ENCODE measurements at places on chromosomes 1 and 21. TPM values are rescaled to one million over a fixed set of nuclear protein-coding genes. Genes with fewer than 3 reads are reported as not detected.

GRCh38 chr1:109541102-109541501 is 1.4 kb downstream of the GPR61 start:
- H3K4me3 ChIP-seq: no peak overlapping the region
- no peaks in the 10 kb centered on the region for H3K36me3 ChIP-seq
- H3K4me1 ChIP-seq: no peaks in the 10 kb centered on the region

- H3K36me3 ChIP-seq: no peaks in the 10 kb centered on the region
- H3K27me3 ChIP-seq: no peaks in the 10 kb centered on the region
- no peaks in the 10 kb centered on the region for H3K4me1 ChIP-seq
- no peak for DNase-seq
- no peak overlapping the region for H3K27ac ChIP-seq
These were observed 88.6 kb upstream of the PKN2 start for GRCh38 chr1:88595355-88596002.

GRCh38 chr1:56426587-56427381 is 152.6 kb downstream of the PLPP3 start:
- no peak overlapping the region for H3K4me3 ChIP-seq
- no peaks in the 10 kb centered on the region for H3K36me3 ChIP-seq
- H3K27ac ChIP-seq: no peak overlapping the region
- no peaks in the 10 kb centered on the region for H3K4me1 ChIP-seq
- no peaks in the 10 kb centered on the region for H3K27me3 ChIP-seq
- no peak for DNase-seq

- H3K27me3 ChIP-seq: no peaks in the 10 kb centered on the region
- H3K4me1 ChIP-seq: peaks cover 3% of the 10 kb centered on the region
- peak overlapping the region; percentile 49 for H3K27ac ChIP-seq
- peaks cover 40% of the 10 kb centered on the region for H3K36me3 ChIP-seq
- no peak overlapping the region for H3K4me3 ChIP-seq
- no peak for DNase-seq
These were observed 28.0 kb downstream of the TAF5L start for GRCh38 chr1:229597877-229598276.

- H3K27ac ChIP-seq: no peak overlapping the region
- no peak for DNase-seq
- H3K4me3 ChIP-seq: no peak overlapping the region
- H3K4me1 ChIP-seq: no peaks in the 10 kb centered on the region
- H3K36me3 ChIP-seq: no peaks in the 10 kb centered on the region
- peaks cover 19% of the 10 kb centered on the region for H3K27me3 ChIP-seq
These were observed 11.9 kb downstream of the LHX4 start for GRCh38 chr1:180241716-180242544.

GRCh38 chr1:50661626-50662025 is 238.4 kb upstream of the DMRTA2 start:
- H3K36me3 ChIP-seq: no peaks in the 10 kb centered on the region
- peak overlapping the region; percentile 53 for H3K27ac ChIP-seq
- no peaks in the 10 kb centered on the region for H3K27me3 ChIP-seq
- H3K4me3 ChIP-seq: no peak overlapping the region
- H3K4me1 ChIP-seq: peaks cover 26% of the 10 kb centered on the region
- no peak for DNase-seq

DNA sequence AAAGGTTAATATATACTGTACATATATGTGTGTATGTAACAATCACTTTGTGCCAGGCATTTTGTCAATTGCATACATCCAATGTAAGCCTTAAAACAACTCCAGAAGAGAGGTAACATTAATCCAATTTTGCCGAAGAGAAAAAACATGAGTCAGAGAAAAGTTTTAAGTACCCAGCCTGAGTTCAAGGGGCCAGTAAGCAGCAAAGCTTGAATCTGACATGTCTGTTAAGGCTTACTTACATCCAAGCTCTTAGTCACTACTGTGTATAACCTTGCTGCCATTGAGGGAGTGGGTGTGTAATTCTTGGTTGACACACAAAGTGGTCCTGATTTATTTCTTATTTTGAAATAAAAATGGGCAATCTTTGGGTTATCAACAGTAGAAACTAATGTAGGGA is 360.4 kb upstream of the LYPLAL1 start:
- H3K27me3 ChIP-seq: no peaks in the 10 kb centered on the region
- no peak overlapping the region for H3K4me3 ChIP-seq
- no peak for DNase-seq
- no peaks in the 10 kb centered on the region for H3K4me1 ChIP-seq
- H3K36me3 ChIP-seq: no peaks in the 10 kb centered on the region

- no peaks in the 10 kb centered on the region for H3K36me3 ChIP-seq
- no peak overlapping the region for H3K4me3 ChIP-seq
- H3K27ac ChIP-seq: no peak overlapping the region
- DNase-seq: no peak
- H3K27me3 ChIP-seq: no peaks in the 10 kb centered on the region
- H3K4me1 ChIP-seq: no peaks in the 10 kb centered on the region
These were observed 53.1 kb downstream of the KCNN3 start for GRCh38 chr1:154816937-154817336.

- peaks cover 6% of the 10 kb centered on the region for H3K4me1 ChIP-seq
- DNase-seq: no peak
- H3K36me3 ChIP-seq: no peaks in the 10 kb centered on the region
These were observed 4.7 kb downstream of the CELF3 start for GRCh38 chr1:151711951-151712350.

DNA sequence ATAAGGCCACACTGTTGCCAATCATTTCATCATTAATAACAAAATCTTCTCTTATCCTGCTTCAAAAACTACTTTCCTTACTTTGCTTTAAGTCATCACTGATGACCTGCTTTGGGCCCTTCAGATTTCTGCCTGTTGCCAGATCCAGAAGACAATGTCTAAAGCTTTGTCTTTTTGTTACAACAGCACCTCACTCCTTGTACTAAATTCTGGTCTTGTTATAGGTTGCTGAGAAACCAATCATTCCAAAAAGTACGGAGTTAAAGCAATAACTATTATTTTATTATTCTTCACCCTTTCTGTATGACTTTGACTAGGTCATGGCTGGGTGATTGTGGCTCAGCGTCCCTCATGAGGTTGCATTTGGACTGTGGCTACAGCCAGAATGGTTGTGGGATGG is 633.5 kb downstream of the PTPRU start:
- H3K27me3 ChIP-seq: no peaks in the 10 kb centered on the region
- H3K36me3 ChIP-seq: no peaks in the 10 kb centered on the region
- H3K4me3 ChIP-seq: no peak overlapping the region
- H3K27ac ChIP-seq: no peak overlapping the region
- H3K4me1 ChIP-seq: no peaks in the 10 kb centered on the region

DNA sequence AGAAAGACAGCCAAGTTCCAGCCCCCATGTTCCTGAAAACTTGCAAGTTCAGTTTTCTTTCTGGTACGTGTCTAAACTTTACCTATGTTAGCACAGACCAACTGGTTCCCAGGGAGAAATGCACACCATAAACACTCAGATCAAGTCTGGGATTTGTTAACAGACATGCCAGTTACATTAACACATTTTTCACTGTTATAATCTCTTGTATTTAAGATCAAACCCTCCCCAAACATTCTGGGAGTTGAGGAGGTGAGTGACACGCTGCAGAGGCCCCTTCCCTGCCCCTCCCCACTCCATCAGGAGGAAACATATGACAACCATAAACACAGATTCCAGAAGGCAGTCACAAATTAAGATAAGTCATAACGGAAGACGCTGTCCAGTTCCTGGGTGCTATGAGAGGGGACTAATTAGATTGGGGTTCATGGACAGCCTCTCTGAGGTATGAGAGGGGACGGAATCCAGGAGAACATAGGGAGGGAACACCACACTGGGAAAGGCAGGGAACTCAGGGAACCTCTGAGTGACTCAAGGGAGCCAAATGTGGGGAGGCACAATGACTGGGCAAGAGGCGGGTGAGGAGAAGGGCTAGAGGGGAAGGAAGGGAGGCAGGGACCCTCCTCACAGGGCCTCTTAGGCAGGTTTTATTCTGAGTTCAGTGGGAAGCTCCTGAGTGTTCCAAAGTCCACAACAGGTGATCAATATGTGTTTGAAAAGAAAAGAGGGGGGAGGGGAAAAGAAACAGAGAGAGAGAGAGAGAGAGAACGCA is 25.0 kb downstream of the DUSP10 start:
- no peaks in the 10 kb centered on the region for H3K27me3 ChIP-seq
- no peak for DNase-seq
- peaks cover 47% of the 10 kb centered on the region for H3K4me1 ChIP-seq
- H3K36me3 ChIP-seq: no peaks in the 10 kb centered on the region
- H3K4me3 ChIP-seq: no peak overlapping the region

DNA sequence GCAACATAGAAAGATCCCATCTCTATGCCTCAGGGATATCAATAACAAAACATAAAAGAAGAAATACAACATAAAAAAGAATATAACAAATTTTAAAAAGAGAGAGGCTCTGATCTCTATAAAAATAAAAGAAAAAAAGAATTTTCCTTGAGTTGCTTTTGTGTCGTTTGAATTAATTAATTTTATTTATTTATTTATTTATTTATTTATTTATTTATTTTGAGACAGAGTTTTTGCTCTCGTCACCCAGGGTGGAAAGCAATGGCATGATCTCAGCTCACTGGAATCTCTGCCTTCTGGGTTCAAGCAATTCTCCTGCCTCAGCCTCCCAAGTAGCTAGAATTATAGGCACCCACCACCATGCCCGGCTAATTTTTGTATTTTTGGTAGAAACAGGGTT is 8.5 kb downstream of the F11R start:
- peaks cover 6% of the 10 kb centered on the region for H3K36me3 ChIP-seq
- no peak overlapping the region for H3K4me3 ChIP-seq
- H3K4me1 ChIP-seq: peaks cover 71% of the 10 kb centered on the region
- H3K27me3 ChIP-seq: no peaks in the 10 kb centered on the region
- peak overlapping the region; percentile 91 for H3K27ac ChIP-seq
- no peak for DNase-seq

- DNase-seq: no peak
- H3K4me3 ChIP-seq: no peak overlapping the region
- no peaks in the 10 kb centered on the region for H3K36me3 ChIP-seq
- H3K27ac ChIP-seq: no peak overlapping the region
- H3K27me3 ChIP-seq: no peaks in the 10 kb centered on the region
These were observed 3.0 kb upstream of the PKN2 start for GRCh38 chr1:88680911-88681622.

GRCh38 chr1:168513656-168514404 is 30.0 kb downstream of the XCL2 start:
- DNase-seq: no peak
- H3K27ac ChIP-seq: no peak overlapping the region
- no peaks in the 10 kb centered on the region for H3K36me3 ChIP-seq
- H3K27me3 ChIP-seq: no peaks in the 10 kb centered on the region
- no peaks in the 10 kb centered on the region for H3K4me1 ChIP-seq

DNA sequence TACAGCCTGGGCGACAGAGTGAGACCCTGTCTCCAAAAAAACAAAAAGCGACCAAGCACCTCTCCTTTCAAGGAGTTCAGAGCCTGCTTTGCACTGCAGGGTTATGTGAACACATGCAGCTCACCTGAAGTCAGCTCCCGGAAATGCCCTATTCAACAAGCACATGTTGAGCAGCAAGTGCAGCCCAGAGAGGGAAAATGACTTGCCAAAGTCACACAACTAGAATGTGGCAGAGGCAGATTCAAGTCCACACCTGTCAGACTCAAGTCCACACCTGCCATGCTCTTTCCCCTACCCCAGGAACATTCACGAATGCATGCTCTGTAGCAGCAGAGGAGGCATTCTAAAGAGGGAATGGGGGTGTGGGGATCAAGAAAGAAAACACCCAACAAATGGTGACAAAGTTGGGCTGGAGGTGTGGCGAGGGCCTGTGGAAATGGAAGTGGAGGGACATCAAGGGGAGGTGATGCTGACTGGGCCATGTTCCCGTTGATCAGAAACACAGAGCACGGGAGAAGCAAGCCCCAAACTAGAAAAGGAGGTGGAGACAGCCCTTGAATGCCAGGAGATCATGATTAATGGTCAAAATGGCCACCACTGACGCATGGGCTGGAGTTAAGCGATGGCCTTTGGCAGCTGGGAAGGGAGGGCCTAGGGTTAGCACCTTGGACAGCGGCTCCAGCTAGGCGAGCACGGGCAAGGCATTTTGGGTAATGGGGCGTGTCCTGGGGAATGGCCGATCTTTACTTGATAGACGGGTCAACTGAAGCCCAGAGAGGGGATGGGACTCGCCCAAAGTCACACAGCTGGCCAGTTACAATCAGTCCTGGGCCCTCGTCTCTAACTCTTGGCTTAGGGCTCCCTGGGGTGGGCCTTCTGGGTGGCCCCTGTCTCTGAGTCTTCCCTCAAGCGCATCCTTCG is 21.5 kb downstream of the RAP1GAP start:
- DNase-seq: no peak
- H3K36me3 ChIP-seq: no peaks in the 10 kb centered on the region
- no peak overlapping the region for H3K27ac ChIP-seq
- no peaks in the 10 kb centered on the region for H3K27me3 ChIP-seq

DNA sequence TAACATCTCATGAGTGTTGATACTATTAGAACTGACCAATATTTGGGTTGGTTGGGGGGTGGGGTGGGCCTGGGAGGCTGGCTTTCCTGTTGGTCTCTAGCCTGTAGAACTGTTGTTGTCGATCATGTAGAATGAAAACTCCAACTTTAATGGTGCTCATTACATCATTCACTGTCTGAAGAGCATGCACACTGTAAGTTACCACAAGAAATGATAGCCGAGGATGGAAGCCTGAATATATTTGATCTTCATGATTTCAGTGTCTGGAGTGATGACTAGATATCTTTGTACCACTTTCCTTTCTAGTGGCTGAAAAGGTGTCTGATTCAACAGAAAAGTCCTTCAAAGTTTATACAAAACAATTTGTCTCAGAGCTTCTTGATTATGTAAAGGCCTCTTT is 123.6 kb downstream of the XCL2 start:
- no peak overlapping the region for H3K4me3 ChIP-seq
- no peaks in the 10 kb centered on the region for H3K4me1 ChIP-seq
- no peaks in the 10 kb centered on the region for H3K27me3 ChIP-seq
- no peaks in the 10 kb centered on the region for H3K36me3 ChIP-seq
- no peak for DNase-seq
- no peak overlapping the region for H3K27ac ChIP-seq

DNA sequence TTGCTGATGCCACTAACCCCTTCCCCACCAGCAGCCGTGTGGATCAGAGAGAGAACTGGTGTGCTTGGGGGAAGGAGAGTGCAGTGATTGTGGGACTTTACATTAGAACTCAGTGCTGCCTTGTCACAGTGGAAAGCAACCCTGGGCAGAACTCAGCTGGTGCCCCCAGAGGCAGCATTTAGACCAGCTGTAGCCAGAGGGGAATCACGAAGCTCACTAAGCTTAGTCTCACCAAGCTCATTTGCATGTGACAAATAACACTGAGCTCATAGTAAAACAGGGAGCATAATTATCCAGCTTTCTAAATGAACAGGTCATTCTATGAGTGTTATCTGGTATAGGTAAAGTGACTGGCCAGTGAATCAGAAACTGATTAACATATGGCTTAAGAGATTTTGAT is 9.8 kb upstream of the SMAP2 start:
- H3K4me1 ChIP-seq: no peaks in the 10 kb centered on the region
- H3K27ac ChIP-seq: no peak overlapping the region
- DNase-seq: no peak
- H3K4me3 ChIP-seq: no peak overlapping the region

- no peaks in the 10 kb centered on the region for H3K27me3 ChIP-seq
- no peak for DNase-seq
- peaks cover 5% of the 10 kb centered on the region for H3K4me1 ChIP-seq
- no peaks in the 10 kb centered on the region for H3K36me3 ChIP-seq
- no peak overlapping the region for H3K4me3 ChIP-seq
- no peak overlapping the region for H3K27ac ChIP-seq
These were observed 4.8 kb upstream of the LRRC8B start for GRCh38 chr1:89519779-89520358.

- H3K36me3 ChIP-seq: peaks cover 10% of the 10 kb centered on the region
- no peaks in the 10 kb centered on the region for H3K27me3 ChIP-seq
- H3K4me3 ChIP-seq: no peak overlapping the region
- DNase-seq: no peak
These were observed 96.7 kb upstream of the HP1BP3 start for GRCh38 chr1:20883766-20884165.

Gene RORC
- 11.0 TPM for total RNA-seq

Gene CYP2J2
- 2.1 TPM for total RNA-seq

Gene NBPF6
- not detected for total RNA-seq

Gene ZNF697
- 9.4 TPM for total RNA-seq

Gene SPATA21
- not detected for total RNA-seq

Gene S100A3
- total RNA-seq: 2.1 TPM

All from upper lobe of left lung (tissue), 6 donors.